ENCODE measurements at places on chromosomes 12 and 14.

DNA sequence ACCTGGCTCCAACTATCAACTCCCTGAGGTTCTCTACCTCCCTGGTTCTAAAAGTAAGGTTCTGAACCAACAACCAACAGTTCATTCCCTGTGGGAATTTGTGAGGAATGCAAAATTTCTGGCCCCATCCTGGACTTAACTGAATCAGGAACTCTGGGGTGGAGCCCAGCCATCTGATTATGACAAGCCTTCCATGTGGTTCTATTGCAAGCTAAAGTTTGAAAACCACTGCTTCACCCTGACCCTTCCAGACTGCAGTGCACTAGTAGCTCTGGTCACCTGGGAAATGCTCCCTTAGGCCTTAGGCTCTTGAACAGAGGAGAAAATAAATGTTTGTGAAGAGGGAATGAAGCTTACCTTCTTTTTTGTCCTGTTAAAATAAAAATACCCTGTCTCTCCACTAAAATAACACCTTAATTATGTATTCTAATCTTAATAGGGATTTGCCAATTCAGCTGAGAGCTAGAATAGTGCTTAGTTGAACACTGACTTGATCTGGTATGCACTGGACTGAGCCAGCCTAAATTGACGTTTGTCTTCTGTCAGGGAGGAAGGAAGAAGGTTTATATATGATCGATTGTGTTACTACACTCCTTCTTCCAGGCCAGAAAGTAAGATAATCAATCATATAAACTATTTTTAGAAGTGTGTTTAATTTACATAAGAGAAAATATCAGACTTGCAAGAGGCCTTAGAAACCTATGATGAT lies 39.1 kb upstream of the DDHD1 start:
- no peak for DNase-seq

- DNase-seq, result no peak
Measured at GRCh38 chr12:132488127-132489077, 1.5 kb upstream of the FBRSL1 start.

- peak; percentile 28 for DNase-seq
Measured at GRCh38 chr12:93050026-93050747, 121.1 kb upstream of the EEA1 start.

DNA sequence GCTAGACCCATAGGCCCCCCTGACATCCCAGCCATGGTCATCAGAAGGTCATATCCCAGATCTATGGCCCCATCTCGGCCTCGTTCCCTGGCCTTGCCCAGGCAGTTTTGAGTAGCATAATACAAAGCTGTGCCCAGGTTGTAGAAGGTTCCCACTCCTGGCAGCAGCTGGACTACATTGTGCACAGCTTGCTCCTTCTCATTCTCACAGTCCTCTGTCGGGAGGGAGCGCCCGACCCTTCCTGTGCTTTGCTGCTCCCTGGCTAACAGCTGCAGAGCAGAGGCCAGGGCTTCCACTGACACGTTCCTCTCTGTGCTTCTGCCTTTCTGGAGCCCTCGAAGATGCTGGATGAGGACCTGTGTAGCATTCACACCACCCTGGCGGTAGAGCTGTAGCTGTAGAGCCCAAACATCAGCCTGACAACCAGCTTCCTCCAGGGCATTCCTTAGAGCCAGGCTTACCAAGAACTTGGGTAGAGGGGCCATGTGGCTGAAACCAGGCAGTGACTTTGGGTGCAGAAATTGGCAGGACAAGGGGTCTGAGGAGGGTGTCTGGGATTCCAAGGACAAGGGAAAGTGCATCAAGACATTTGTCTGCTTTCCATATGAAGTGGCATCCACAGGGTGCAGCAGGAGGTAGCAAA lies 1.0 kb downstream of the APOF start:
- DNase-seq, result no peak

DNA sequence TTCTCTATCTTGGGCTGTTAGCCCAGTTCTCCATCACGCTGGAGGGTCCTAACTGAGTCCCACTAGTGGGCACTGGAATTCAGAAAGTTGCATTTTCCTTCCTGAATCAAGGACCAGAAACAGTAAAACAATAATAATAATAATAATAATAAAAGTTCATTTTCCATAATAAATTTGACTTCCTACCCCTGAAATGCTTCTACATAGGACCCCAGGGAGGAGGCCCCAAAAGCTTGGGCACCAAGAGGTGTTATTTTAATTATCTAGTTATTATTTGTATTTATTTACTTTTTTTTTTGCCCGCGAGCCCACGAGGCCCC lies 12.4 kb downstream of the SCNN1A start:
- no peak for DNase-seq

GRCh38 chr12:85076688-85077430 lies 40.7 kb downstream of the LRRIQ1 start:
- DNase-seq, result peak; percentile 75

DNA sequence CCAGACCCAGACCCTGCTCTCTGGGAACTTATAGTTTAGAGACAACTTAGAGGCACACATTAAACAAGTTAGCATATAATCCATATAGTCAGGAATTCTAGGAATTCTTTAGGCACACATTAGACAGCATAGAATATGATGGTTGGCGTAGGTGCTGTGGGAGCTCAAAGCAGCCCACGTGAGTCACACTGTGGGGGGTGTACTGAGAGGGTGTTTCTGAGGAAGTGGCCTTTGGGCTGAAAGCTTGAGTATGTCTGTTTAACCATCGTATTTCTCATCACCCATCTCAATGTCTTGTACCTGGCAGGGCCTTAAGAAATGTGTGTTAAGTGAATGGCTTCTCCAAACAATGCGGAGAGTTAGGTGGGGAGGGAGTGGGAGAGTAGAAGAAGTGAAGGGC lies 67.2 kb downstream of the TMEM30B start:
- no peak for DNase-seq

DNA sequence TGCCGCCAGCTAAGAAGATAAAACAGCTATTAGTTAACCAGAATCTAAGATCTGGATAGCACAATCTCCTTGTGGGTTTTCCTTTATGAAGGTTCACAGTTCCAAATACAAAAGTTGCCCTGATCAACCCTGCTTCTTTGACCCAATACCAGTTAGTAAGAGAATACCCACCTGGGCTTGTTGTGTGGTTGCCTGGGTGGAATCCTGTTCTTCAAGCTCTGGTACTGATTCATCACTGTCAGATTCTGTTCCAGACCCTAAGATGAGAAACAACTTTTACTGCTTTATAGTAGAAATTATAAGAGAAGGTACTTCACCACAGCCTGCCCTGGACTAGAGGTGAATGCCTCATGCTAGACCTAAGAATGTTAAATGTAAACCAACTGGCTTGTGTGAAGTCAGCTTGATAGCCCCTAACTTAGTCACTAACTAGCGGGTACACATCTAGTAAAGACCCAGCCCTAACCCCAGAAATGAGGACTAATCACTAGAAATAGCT lies 10.6 kb downstream of the NACA start:
- DNase-seq, result no peak

DNA sequence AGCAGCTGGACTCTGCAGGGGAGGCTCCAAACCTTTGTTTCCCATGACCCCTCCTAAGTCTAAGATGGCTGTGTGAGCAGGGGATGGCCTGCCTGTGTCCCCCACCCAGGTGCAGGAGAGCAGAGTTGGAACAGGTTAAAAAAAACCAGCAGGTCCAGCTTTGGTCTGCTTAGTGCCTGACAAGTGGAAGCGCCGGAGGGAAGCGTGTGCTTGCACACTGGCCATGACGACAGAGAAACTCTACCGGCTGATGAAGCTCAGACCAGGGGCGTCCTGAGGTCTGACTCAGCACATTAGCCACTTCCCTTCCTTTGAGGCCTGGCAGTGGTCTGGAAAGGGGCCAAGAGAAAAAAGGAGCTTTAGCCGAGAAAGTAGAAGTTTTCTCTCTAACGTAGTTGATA lies 280.1 kb downstream of the VRK1 start:
- DNase-seq, result no peak

DNA sequence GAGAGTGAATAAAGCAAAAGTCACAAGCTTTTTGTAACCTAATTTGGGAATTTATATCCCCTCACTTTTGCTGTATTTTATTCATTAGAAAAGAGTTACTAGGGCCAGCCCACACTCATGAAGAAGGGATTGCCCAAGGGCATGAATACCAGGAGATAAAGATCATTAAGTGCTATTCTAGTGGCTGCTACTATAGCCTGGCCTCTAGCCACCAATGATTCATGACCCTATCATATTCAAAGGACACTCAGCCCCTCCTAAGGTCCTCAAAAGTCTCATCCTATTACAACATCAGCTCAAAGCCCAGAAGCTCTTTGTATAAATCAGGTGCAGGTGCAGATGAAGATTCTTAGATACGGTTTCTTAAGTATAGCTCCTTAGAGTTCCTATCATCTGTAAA lies 518.1 kb downstream of the TRHDE start:
- DNase-seq, result no peak

- DNase-seq, result no peak
Measured at GRCh38 chr14:97523936-97524335, 726.8 kb downstream of the VRK1 start.

GRCh38 chr14:64508215-64508776 lies 3.7 kb downstream of the ZBTB1 start:
- no peak for DNase-seq

DNA sequence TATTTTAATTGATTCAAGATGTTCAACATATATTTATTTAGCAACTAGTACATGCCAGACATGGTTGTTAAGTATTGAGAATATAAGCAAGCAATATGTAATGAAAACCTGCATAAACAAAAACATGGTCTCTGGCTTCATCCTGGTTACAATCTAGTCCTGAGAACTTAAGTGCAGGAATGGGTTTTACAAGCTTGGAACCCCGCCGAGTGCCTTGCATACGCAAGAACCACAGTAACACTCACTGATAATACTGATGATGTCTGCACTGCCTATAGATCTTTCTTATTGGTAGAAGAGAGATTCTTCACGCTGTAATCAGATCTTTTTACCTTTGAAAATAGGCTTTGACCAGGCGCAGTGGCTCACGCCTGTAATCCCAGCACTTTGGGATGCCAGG lies 22.9 kb upstream of the CALM1 start:
- no peak for DNase-seq

- no peak for DNase-seq
Measured at GRCh38 chr12:31868965-31869364, 90.2 kb upstream of the RESF1 start.

GRCh38 chr12:20376984-20377383 lies 8.6 kb downstream of the PDE3A start:
- no peak for DNase-seq

GRCh38 chr12:39618701-39619100 lies 902 bp downstream of the ABCD2 start:
- no peak for DNase-seq

- DNase-seq, result no peak
Measured at GRCh38 chr12:44510510-44510909, 365.6 kb downstream of the NELL2 start.

- DNase-seq, result no peak
Measured at GRCh38 chr14:93051600-93052546, 63.9 kb downstream of the ITPK1 start.

- DNase-seq, result peak; percentile 73
Measured at GRCh38 chr12:77324763-77325468, 259.5 kb upstream of the E2F7 start.

GRCh38 chr12:120352117-120352516 lies 16.8 kb downstream of the MSI1 start:
- no peak for DNase-seq

- no peak for DNase-seq
Measured at GRCh38 chr12:68189821-68190242, 30.3 kb upstream of the IFNG start.

DNA sequence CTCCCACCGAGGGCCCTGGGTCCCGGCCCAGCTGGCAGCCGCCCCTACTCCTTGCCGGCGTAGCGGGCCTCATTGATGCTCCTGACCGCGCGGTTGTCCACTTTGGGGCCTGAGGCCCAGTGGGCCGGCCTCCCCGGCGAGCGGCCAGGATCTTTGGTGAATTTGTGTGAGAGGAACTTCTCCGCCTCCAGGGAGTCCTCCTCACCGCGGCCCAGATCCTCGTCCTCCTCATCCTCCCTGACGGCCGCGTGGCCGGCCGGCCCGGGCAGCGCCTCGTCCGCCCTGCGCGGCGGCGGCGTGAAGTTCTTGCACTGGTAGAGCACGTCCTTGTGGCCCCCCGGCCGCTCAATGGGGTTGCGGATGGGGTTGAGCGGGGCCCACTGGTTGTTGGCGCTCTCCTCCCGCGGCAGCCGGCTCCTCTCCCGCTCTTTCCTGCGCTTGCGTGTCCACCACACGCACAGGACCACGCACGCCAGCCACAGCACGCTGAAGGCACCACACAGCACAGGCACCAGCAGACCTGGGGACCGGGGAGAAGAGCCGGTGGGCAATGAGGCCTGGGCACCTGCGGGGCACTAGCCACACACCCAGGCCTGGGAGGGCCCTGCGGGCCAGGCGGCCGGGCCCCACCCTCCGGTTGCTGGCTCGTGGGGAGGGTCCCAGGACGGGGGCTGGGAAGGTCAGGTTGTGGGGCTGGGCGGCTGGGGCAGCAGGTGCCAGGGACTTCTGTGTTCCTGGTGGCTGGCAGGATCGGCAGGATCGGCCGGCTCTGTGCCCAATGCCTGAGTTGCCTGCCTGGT lies 25.7 kb downstream of the JAG2 start:
- no peak for DNase-seq

DNA sequence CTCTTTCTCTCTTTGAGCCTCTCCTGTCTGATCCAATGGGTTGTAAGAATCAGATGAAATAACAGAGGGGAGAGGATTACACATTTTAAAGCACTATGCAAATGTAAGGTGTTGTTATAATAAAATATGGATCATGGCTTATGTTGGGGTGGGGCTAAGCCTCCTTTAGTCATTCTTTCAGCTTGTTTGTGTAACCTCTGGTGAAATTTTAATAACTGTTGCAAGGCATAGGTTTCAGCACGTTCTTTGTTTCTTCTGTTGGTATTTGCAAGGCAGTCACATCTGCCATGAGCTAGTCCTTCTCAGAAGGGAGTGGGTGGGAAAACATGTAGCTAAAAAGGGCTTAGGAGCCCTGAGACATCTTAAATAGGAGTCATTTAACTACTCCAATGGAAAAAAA lies 74.8 kb upstream of the FRMD6 start:
- DNase-seq, result no peak

DNA sequence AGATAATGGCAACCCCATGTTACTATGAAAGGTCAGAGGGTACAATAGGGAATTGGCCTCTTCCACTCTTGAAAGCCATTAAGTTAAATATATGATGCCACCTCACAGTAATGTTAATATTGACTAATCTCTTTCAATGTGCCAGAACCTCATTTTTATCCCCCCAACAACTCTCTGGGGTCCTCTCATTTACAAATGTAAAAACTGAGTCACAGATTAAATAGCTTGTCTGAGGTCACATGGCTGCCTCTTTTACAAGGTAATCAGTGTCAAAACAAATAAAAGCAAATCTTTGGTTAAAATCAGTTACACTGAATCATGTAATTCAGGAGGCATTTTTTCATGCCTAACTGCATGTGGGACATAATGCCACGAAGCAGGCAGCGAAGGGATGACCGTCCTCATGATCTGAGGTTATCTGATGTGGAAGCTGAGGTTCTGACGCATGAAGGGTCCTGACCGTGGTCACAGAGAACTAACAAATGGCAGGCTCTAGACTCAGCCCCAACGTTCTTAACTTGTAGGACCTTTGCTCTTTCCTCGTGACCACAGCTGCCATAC lies 78.5 kb downstream of the PTPN21 start:
- DNase-seq, result no peak

- DNase-seq, result no peak
Measured at GRCh38 chr12:12034344-12034743, 36.4 kb upstream of the BCL2L14 start.
